ENCODE measurements at places on chromosomes 7 and 10.

GRCh38 chr10:43702936-43703281, 54.2 kb upstream of the ZNF32 start:
- DNase-seq, result no peak

DNA sequence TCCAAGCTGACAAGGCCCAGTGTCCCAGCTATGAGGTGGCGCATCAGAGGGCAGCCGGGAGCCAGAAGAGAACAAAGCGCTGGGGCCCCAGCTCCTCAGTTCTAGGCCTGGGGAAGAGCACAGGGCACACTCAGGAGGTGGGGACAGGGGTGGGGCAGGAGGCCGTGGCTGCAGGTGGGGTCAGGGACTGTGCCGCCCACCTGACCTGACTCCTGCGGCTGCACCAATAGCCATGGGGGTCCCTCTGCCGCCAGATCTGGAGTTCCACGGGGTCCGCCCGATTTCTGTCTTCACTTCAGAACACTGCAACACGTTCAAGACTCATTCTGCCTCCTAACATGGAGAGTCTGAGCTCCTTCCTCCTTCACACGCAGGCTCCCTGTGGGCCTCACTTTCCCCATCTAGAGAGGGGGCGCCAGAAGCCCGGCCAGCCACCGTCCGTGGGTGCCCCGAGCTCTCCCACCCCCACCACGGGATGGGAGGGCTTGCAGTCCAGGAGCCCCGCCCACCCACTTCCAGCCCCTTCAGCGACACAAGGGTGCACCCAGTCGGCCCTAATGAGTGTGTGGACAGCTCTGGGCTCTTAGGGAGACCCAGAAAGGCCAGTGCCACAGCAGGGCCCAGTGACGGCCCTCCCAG, 278.3 kb downstream of the MAD1L1 start:
- DNase-seq, result no peak

GRCh38 chr7:155181768-155182167, 111.6 kb downstream of the HTR5A start:
- no peak for DNase-seq

GRCh38 chr7:191105-191980, 1.0 kb upstream of the FAM20C start:
- peak; percentile 58 for DNase-seq

DNA sequence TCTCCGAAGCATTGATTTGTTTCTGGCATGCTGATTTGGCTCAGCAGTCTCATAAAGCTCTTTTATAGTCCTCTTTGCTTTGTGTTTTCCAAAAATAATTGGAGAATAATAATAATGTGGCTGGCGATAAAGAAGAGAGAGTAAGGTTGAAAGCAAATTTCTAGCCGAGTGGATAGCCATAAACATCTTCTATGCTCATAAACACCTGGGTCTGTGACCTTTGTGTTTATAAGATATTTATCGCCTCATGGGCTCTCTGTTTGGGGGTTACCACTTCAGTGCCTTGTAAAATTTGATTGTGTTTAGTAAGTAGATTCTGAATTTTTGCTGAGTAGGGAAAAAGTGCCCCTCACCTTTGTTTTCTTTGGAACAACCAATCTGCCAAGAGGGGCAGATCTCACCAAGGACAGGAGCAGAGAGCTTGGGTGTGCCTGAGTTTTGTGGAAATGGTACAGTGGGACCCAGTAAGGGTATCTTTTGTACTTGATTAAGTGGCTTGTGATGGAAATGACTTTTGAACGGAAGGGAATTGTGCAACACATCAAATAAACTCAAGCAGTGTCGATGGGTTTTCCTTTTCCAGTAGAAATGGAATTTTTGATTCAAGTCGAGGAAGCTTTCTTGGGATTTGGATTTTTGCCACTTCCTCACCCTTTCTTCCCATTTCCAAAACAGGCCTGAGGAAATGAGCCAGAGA, 220.5 kb downstream of the AUTS2 start:
- DNase-seq, result no peak

- no peak for DNase-seq
Measured at GRCh38 chr7:151680810-151681209, 161.1 kb upstream of the RHEB start.

- DNase-seq, result no peak
Measured at GRCh38 chr10:375815-376505, 240.7 kb downstream of the ZMYND11 start.

- DNase-seq, result no peak
Measured at GRCh38 chr10:24569828-24570657, 153.6 kb downstream of the ARHGAP21 start.

GRCh38 chr7:26337232-26337865, 45.7 kb downstream of the SNX10 start:
- DNase-seq, result no peak

- no peak for DNase-seq
Measured at GRCh38 chr7:77571801-77572200, 34.7 kb downstream of the PTPN12 start.
